ENCODE measurements at places on chromosomes 6 and 20.

DNA sequence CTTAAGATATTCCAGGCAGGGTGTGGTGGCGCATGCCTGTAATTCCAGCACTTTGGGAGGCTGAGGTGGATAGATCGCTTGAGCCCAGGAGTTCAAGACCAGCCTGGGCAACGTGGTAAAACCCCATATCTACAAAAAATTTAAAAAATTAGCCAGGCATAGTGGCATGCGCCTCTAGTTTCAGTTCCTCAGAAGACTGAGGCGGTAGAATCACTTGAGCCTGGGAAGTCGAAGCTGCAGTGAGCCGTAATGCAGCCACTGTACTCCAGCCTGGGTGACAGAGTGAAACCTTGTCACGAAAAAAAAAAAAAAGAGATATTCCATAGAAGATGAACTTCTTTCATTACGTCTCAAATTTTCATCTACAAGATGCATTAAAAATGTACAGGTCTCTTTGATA is 46.7 kb upstream of the ISM1 start:
- DNase-seq: no peak

GRCh38 chr6:6717953-6718352 is 129.4 kb downstream of the LY86 start:
- DNase-seq: no peak

DNA sequence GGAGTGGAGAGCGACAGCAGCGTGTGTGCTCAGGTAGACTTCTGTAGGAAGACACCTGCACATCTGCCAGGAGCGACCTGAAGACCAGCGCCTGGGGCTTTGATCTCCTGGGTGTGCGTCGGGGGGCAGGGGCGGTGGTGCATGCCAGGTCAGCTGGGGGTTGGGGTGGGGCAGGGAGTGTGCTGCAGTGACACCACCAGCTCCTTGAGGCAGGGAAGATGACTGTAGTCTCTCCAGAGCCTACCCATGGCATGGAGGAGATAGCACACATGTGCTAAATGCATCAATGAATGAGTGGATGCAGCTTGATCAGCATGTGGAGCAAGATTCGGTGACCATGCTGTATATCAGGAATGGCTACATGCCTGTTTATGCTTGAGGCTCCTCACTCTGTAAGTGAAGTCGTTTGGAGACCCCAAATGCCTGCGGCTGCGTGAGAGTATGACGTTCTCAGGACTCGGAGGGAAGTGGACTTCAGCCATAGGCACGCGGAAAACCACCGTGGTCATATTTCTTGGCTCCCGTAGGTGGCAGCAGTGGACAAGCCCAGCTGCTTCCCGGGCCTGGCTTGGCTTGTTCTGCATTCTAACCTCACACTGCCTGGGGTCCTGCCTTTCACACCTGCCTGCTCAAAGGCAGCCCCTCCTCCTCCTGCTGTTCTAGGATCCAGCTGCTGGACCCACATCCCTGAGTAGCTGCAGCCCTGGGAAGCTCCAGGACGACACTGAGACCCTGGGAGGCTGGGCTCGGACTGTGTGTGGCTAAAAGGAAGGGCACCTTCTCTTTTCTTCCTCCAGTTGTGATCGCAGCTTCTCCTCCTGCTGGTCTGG is 39.4 kb upstream of the KCNK16 start:
- DNase-seq: peak; percentile 75

DNA sequence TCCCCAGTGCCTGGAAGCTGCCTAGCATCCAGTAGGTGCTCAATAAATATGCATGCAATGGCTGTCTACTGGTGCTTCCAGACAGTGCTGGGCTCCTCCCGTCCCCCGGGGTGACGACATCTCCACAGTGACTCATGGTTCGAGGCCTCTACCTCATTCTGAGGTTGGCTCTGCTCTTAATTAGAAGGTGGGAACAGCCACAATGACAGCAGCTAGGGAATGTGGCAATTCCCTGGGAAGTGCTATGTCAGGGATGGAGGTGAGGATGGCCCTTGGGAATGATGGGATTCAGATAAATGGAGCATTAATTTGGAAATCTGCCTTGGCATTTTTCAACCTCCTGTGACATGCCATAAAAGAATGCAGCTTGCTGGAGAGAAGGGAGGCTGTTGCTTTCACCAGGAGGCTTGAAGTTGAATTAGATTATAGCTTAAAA is 43.5 kb upstream of the NFATC2 start:
- no peak for DNase-seq

- no peak for DNase-seq
Observed at GRCh38 chr6:128474481-128474880, 45.9 kb downstream of the PTPRK start.

DNA sequence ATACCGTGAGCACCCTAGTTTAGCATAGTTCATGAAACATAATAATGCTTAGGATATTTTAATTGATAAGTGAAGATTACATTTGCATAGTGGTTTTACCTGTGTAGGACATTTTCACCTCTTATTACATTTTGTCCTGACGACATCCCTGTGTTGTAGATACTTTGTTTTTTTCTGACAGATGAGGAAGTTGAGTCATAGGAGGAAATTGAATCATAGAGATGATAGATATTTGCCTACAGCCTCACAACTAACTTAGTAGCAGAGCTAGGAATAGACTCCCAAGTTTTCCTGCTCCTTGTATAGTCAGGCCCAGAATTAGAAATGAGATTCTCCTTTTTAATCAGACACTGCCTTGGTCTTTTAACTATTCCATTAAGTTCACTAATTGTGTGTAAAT is 100.5 kb upstream of the SUPT3H start:
- no peak for DNase-seq

- DNase-seq: no peak
Observed at GRCh38 chr20:37384683-37385174, 38.8 kb downstream of the SRC start.

DNA sequence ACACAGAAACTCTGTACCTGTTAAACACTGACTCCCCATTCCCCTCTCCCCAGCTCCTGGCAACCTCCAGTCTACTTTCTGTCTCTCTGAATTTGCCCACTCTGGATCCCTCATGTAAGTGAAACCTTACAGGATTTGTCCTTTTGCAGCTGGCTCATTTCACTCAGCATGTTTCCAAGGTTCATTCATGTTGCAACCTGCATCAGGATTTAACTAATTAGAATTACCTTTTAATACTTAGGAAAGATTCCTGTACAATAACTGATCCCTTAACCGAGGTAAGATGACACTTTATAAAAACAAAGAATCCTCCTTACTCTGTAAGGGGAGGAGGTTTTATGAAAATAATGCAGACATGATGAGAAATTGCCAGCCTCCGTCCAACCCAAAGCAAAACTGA is 113.1 kb upstream of the MTHFD1L start:
- no peak for DNase-seq

- no peak for DNase-seq
Observed at GRCh38 chr20:33600981-33601380, 61.1 kb upstream of the C20orf144 start.

DNA sequence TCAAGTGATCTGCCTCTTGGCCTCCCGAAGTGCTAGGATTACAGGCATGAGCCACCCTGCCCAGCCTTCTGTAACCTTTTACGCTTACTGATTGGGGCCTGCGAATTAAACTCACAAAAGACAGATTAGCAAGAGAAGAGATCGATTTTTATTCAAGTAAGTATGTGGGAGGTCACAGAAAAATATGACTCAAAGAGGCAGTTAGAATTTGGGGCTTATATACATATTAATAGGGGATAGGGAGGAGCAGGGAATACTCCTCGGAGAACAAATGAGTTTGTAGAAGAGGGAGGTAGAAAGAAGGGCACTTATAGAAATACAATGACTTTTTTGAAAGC is 78.9 kb downstream of the CD24 start:
- DNase-seq: no peak

DNA sequence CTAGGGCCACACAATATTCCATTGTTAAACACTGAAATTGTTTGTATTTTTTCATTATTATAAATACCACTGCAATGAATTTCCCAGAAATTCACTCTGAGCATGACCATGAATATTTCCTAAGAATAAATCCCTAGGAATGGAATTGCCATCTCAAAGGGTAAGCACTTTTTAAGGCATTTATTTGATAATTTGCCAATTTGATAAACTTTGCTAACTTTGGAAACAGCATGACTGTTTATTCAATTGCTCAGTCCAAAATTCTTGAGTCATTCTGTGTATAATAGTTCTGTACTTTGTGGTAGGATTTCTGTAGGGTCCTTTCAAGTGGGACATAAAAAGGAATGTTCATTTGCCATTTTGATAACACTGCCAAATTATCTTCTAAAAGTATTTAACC is 44.2 kb upstream of the TOX2 start:
- no peak for DNase-seq

GRCh38 chr6:90038961-90039653 is 144.8 kb downstream of the GJA10 start:
- no peak for DNase-seq

DNA sequence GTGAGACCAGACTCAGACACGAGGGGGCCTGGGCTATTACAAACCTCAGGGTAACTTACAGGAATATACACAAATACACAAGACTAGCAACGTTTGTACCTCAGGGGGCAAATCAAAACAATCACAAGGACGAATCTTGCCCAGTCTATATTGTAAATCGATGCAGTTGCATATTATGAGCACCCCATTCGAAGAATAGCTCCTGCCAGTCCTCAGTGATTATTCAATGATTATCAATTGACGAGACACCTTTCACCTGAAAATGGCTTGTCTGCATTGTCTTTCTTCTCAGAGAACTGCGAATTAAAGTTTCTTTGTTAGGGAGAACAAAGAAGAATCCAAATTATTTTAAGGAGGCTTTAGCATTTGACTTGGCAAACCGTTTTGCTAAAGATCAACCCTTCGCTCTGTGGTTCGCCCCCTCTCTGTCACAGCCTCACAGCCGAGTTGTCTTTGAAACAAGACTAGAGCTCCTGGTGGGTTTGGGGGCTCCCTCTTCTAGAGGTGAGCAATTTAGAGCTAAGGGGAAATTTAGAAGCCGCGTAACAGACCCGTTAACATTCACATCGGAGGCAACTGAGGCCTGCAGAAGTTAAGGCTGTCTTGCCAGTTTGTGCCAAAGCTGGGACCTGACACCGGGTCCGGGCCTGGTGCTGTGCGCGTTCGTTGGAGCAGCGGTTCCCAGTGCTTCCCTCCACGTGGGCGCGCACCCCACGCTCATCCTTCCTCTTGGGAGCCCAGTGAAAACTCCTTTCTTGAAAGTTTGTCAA is 24.9 kb upstream of the MAP3K7 start:
- DNase-seq: no peak

DNA sequence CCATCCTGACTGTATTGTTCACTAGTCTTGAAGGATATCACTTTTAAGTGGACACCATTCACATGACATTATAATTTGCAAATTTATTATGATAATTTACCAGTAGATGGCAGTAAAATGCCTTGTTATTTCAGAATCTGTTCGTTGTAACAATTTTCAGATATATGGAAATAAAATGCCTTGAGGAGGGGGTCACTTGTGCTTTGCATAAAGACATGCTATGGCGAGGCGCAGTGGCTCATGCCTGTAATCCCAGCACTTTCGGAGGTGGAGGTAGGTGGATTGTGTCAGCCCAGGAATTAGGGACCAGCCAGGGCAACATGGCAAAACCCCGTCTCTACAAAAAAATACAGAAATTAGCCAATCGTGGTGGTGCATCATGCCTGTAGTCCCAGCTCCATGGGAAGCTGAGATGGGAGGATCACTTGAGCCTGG is 9.0 kb upstream of the NCOA6 start:
- DNase-seq: peak; percentile 40

Measured in NCI-H2081 (cell line).